AG10803 (cell line): ENCODE measurements at places on chromosomes 6 and 20.
A peak's percentile ranks its signal among the peaks of the same experiment; 100 is the strongest.

DNA sequence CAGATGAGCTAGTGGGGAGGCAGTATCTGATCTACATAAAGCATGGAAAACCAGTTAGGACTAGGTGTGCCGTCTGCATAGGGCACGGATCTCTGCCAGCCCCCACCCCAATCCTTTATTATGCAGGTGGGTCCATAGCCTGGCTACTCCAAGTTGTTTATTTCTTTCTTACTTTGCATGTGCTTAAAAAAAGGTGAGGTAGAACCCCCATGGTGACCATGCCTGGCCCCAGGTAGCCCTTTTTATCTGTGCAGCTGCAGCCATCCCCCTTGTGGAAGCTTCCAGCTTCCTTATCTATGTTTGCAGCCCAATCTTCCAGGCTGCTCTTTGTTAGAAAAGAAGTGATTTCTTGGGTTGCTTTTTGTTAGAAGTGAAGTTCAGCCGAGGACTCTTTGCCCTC is 9.0 kb upstream of the TREM2 start:
- DNase-seq = no peak

- DNase-seq = peak; percentile 53
Observed at GRCh38 chr6:33746036-33746600, 587 bp downstream of the IP6K3 start.

GRCh38 chr6:90068264-90068663 is 174.0 kb downstream of the GJA10 start:
- peak; percentile 40 for DNase-seq

DNA sequence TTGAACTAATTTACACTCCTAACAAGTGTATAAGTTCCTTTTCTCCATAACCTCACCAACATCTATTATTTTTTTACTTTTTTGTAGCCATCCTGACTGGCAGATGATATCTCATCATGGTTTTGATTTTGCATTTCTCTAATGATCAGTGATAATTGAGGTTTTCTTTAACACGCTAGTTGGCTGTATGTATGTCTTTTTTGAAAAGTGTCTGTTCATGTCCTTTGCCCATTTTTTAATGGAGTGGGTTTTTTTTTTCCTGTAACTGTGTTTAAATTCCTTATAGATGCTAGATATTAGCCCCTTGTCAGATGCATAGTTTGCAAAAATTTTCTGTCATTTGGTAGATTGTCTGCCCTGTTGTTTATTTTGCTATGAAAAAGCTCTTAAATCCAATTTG is 39.6 kb upstream of the TRIM39 start:
- no peak for DNase-seq

DNA sequence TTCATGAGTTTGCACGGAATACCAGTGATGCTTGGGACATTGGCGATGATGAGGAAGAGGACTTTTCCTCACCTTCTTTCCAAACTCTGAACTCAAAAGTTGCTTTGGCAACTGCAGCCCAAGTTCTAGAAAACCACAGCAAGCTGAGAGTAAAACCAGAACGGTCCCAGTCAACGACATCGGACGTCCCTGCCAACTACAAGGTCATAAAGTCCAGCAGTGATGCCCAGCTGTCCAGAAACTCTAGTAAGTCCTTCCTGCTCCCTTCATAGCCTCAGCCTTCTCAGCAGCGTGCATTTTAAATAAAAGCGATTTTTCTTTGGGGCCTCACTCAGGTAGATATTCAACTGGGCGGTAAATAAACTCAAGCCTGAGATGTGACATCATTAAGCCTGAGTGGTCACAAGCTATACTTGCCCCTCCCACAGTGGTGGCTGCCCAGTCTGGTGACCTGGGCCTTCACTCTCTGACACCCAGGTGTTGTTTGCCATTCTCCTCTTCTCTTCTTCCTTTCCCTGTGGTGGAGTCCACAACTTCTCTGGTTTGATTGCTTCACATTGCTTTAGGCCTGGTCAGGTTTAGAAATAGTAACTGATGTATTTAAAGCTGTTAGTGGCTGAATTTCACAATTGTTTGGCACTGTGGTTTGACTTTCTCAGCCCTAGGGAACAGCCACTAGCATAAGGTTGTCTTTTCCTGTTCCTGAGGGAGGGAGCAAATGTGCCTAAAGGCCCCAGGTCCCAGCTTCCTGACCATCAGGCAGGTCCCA is 21.6 kb upstream of the TMEM217 start:
- DNase-seq = peak; percentile 87
